AG10803 (cell line): ENCODE measurements at places on chromosomes 11 and 22.

DNA sequence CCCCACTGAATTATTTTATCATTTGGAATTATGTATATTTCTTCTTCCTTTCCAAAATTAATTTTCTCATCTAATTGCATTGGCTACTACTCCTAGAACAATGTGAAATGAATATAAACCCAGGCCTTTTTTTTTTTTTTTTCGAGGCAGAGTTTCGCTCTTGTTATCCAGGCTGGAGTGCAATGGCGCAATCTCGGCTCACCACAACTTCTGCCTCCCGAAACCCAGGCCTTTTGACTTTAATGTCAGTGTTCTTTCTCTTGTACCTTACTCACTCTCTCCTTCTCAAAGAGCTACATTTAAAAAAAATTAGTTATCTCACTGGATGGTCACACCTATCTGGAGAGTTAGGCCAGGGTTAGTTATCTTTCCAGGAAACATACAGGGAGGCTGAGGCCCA lies 35.3 kb upstream of the LRRC32 start:
- DNase-seq: no peak

GRCh38 chr11:94681140-94681539 lies 87.0 kb upstream of the AMOTL1 start:
- DNase-seq: no peak

DNA sequence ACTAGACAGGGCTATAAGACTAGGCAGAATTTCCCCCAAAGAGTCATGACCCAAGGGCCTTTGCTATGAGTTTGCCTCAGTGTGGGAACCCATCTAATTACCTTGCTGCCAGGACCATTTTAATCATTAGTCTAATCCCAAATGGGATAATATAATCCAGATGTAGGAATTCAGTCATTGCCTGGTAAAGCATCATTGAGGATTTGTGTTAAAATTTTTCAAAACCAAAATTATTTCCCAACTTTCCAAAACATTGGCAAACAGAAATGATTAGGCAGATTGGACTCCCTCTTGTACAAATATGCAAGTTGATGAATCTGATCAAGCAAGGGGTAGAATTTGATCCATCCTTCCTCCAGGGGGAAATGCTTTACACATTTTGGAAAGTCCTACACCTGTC lies 16.2 kb upstream of the MMP13 start:
- peak; percentile 93 for DNase-seq

DNA sequence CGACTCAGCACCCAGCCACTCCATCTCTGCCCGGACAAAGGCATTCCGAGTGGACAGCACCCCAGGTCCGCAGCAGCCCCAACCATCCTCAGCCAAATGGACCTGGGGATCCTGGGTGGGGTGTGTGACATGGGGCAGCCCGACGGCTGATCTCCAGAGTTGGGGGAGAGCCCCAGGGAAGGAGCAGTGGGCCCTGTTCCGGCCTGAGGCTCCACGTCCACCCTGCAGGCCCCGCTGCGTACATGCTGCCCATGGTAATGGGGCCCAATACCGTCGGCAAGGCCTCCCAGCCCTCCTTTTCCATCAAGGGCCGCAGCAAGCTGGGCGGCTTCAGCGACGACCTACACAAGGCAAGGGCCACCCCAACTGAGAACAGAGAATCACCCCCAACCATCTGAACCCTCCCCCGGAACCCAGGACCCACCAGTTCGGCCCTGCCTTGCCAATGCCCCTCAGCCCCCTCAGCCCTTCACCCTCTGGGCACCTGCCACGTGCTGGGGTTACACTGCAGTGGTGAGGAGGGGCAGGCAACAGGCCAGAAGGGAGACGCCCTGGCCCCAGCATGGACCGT lies 5.4 kb downstream of the SCGB1C1 start:
- DNase-seq: no peak

DNA sequence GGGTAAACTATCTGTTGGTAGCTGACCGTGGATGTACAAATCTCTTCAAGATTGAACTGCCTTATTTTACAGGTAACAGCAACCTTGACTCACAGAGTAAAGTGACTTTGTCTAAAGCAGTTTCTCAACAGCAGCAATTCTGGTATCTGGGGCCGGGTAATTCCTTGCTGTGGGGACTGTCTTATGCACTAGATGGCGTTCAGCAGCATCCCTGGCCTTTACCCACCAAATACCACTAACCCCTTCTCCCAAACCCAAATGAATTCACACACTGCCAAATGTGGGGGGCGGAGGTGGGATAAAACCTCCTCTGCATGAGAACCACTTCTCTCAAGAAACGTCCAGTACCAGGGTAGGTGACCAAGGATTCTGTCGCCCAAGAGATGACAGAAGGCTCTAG lies 1.7 kb upstream of the INCENP start:
- no peak for DNase-seq

DNA sequence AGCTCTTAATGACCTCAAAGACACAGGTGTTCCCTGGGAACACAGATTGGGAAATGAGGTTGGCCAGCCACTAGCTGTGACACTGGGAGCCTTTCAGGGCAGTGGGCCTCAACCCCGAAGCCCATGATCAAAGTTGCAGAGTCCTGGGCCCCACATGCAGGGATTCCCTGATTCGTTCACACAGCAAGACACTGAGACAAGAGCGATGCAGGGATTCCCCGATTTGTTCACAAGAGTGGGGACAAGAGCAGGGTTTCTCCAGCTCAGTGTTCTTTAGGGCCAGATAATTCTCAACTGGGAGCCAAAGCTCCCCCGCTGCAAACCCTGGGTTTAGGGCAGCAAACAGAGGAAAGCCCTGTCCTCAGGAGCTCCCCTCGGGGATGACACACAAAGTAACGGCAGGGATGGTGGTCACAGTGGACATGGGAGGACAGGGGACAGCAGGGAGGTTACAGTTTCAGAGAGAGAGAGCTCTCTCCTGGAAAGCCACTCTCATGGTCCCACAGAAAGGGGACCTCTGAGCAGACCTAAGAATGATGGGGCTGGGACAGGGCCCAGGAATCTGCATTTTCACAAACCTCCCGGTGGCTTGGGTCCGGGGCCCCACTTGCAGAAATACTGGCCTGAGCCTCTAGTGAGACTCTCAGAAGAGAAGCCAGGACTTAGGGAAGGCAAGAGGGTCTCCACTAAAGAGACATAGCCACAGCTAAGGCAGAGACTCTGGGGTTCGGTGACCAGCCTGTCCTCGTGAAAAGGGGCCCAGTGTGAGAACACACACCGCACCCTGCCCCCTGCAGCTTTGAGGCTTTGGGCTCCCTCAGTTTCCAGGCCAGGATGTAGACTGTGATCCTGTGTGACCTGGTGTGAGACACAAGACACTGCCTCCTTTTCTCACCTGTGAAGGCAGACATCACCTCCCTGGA lies 7.4 kb upstream of the GNAZ start:
- no peak for DNase-seq

DNA sequence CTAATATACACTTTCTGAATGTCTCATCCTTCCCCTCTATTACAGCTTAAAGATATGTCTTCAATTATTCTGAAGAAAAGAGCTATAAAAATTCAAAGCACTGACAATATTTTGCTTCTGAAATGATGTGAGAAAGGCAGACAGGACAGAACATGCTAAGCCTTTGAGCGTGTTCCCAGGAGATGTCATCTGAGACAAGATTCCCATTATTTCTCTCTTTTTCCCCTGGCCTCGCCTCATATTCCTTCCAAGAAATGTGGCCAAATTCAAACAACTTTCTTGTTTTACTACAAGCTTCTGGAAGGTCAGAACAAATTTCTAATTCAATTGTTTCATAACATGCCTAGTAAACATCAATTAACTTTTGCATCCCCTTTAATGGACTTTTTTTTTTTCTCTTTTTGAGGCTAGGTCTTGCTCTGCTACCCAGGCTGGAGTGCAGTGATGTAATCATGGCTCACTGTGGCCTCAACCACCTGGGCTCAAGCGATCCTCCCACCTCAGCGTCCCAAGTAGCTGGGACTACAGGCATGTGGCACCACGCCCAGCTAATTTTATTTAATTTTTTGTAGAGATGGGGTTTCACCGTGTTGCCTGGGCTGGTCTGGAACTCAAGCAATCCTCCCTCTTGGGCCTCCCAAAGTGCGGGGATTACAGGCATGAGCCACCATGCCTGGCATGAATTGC lies 37.1 kb upstream of the NFRKB start:
- DNase-seq: no peak

- DNase-seq: peak; percentile 38
Measured at GRCh38 chr22:46649141-46650077, 29.2 kb downstream of the GRAMD4 start.

GRCh38 chr11:217704-218103 lies 10.2 kb downstream of the RIC8A start:
- no peak for DNase-seq

DNA sequence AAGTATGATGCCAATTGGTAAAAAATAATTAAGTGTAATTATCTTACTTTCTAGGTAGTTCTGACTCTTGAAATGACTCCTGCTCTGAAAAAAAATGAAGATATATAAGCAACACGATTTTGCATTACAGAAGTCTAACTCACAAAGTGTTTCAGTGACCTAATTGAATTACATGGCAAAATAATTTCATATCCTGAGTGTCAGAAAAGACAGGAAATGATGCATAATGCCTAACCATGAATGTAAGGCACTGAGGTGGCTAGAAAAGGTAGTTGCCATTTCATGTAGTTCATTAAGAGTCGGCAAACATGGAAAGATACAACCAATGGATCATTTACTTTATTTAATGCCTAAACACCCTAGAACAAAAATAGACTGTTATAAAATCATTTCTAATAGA lies 113.5 kb downstream of the GUCY1A2 start:
- DNase-seq: no peak

GRCh38 chr11:110518809-110519514 lies 89.2 kb downstream of the FDX1 start:
- DNase-seq: peak; percentile 92

DNA sequence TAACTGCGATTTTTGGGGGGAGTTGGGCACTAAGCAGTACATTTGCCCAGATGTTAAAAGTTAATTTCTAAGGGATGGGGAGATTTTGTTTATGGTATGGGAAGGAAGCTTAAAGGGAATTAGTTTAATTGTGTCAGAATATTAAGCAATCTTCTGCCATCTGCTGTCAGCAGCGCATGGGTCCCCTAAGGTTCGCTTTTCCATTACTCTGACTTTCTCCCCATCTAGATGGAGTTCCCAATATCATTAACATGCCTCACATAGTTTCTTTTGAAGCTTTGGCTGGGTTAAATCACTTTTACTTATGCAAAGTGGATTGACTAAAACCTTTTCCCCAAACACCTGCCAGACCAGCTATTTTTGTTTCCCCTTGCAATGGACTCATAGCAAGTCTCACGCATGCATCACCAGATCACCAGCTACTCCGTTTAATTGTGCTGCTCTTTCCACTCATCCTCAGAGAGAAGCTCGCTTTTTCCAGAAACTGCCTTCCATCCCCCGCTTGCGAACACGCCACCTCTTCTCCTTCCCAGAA lies 172.7 kb downstream of the FAT3 start:
- DNase-seq: no peak

GRCh38 chr11:58963551-58964104 lies 24.3 kb downstream of the GLYATL1 start:
- DNase-seq: peak; percentile 65

GRCh38 chr22:30178181-30179126 lies 68.1 kb downstream of the LIF start:
- DNase-seq: peak; percentile 2

- no peak for DNase-seq
Measured at GRCh38 chr22:47129902-47130635, 367.6 kb downstream of the TBC1D22A start.

DNA sequence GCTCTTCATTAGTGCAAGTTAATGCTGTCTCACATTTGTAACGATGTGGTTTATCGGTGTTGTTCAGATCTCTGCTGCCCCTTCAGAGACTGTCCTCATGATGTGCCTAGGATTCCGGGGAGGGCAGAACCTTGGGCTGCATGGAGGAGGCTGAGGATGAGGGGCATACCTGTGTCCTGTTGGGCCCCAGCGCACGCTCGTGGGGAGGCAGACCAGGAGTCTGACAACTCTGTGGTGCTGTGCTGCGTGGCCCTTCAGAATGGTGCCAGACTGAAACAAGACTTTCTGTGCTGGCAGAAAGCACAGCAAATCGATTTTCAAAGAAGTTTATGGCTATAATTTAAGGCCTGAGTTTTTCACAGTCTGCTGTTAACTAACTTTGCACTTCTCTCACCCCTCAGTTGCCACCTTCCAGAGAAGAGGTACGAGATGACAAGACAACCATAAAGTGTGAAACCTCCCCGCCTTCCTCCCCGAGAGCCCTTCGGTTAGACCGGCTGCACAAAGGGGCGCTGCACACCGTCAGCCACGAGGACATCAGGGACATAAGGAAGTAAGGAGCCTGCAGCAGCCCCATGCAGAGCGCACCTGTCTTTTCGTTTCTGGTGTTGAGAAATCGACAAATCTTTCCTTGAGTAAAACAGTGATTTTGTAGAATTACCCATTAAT lies 44.3 kb upstream of the CTTN start:
- DNase-seq: no peak

DNA sequence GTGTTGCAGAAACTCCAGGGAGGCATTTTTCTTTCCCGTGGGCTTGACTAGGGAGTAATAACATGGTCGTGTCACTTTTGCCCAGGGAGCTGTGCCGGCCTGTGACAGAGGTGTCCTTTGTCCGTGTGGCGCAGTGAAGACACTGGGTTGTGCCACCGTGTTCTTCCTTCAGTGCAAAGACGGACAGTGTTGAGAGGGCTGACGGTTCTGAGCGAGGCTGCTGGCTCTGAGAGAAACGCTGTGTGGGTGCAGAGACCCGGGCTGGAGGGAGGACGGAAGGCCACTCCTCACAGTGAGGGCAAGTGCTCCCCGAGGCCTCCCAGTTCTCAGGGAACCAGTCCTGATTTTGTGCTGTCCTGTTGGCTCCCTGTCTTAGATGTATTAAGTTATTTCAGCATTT lies 20.2 kb downstream of the NUP50 start:
- no peak for DNase-seq

- peak; percentile 90 for DNase-seq
Measured at GRCh38 chr11:45872651-45873356, 12.6 kb upstream of the MAPK8IP1 start.

DNA sequence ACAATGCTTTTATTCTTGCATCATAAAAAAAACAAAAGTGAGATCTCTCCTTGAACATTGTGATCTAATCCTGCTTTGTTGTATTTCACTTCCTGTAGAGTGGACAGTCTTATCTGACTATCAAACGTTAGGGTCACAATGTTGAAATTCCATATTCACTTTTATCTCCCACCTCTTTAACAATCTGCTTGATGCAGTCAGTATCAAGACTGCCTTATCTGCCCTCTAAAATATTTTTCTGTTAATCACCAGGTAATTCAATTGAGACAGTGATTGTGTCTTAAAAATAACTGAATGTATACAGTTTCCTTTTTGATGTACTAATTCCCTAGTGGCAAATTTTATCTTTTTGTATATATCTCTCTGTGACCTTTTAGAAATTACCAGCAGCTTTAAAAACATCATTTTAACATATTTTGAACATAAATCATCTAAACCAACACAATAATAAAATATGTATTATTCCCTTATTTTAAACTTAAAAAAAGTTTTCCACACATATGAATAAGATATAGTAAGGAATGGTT lies 143.1 kb upstream of the MPPED2 start:
- DNase-seq: no peak

DNA sequence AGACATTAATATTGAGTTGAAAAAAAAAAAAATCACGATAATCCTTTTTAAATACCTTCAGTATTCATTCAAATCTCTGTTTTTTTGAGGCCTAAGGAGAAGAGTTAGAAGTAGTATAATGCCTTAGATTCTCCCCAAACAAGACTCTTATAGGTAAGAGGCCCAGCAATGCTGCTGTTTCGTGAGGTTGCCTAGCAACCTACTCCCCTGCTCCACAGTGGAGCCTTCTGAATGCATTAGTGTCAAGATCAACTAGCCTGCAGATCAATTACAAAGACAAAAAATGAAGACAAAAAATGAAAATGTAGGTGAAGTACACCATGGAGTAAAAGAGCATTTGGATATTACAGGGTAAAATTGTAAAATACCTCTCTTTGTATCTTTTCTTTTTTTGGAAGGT lies 229.8 kb upstream of the LUZP2 start:
- DNase-seq: no peak
